Stimulated activated naive CD4-positive, alpha-beta T cell treated with Interleukin-2 at 50 U/mL for 16 hours (primary cell): ENCODE measurements at places on chromosomes 7 and 10.
A peak's percentile ranks its signal among the peaks of the same experiment; 100 is the strongest.

DNA sequence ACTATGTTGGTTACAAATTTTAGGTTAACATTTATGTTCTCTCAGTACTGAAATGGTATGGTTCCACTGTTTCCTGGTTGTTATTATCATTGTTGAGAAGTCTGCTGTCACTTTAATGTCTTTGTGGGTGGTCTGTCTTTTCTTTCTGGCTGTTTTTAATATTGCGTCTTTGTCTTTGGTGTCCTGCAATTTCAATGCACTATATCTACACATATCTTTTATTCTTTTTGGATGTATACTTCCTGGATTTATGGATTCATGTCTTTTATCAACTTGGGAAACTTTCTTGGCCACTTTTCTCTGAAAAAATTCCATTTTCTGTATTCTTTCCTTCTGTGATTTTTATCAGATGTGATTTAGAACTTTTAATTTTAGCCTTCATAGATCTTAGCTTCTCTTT, 250.2 kb downstream of the BUB3 start:
- DNase-seq: no peak

DNA sequence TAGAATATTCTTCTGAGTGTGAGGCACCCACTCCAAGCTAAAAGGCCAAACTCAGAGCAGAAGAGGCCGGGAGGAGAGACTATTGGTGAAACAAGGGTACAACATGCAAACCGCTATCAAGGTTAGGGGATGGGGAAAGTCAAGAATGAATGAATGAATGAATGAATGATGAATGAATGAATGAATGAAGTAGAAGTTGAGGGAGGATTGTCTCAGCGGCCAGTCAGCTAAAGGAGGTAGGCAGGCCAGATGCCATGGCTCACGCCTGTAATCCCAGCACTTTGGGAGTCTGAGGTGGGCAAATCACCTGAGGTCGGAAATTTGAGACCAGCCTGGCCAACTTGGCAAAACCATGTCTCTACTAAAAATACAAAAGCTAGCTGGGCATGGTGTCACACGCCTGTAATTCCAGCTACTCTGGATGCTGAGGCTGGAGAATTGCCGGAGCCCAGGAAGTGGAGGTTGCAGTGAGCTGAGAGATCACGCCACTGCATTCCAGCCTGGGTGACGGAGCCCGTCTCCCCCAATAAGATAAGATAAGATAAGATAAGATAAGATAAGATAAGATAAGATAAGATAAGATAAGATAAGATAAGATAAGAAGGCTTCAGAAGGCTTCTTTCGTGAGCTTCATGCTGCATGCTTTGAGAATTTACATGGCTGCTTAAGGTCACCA, 250.8 kb downstream of the CCDC3 start:
- DNase-seq: no peak

- DNase-seq: no peak
Measured at GRCh38 chr10:72692994-72693781, 1.2 kb downstream of the MCU start.

DNA sequence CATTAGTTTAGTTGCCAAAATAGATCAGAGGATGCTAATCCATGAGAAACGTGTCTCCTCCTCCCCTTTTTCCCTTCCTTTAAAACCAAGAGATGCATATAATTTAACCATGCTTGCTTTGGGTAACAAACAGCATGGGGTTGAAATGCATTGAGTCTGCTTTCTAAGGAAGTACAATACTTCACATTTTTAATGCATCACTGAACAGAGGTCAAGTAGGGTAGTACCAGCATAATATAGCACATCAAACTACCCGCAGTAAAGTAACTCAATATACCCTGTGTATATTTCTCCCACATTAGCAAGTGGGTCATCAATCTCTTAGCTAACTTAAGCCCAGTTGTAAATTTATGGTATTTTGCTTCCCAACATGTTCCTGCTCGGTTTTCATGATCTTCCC, 239.3 kb upstream of the SEMA3C start:
- DNase-seq: no peak

GRCh38 chr7:2175514-2175913, 57.2 kb downstream of the MAD1L1 start:
- no peak for DNase-seq

DNA sequence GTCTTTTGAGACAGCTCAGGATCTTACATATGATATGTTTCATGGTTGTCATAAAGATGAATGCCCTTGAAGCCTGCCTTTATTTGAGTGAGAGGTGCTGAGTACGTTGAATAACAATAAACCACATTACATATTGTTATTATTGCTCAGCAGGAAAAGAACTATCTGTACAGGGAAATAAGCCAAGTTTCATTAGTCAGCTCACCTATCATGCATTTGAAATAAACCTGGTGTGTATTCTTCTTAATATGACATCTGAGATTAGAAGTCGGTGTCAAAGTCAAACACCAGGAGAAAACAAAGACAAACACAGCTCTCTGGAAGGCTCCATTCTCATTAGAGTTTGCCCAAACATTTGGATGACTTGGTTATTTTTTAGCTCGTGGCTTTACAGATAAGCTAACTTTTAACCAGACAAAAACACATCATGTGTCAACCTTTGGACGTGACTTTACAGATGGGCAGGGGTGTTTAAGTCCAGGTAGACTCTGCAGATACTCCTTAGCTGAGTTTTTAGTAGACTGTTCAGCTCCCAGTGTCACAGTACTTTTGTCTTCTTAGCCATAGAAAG, 71.2 kb upstream of the AOAH start:
- DNase-seq: no peak

GRCh38 chr7:4747746-4748145, 27.7 kb upstream of the AP5Z1 start:
- DNase-seq: no peak

DNA sequence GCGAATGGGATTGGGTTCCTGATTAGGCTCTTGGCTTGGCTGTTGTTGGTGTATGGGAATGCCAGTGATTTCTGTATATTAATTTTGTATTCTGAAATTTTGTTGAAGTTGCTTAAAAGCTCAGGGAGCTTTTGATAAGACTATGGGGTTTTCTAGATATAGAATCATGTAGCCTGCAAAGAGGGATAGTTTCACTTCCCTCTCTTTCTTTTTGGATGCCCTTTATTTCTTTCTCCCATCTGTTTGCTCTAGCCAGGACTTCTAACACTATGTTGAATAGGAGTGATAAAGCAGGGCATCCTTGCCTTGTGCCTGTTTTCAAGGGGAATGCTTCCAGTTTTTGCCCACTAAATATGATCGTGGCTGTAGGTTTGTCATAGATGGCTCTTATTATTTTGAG, 40.4 kb upstream of the MPP7 start:
- DNase-seq: no peak

DNA sequence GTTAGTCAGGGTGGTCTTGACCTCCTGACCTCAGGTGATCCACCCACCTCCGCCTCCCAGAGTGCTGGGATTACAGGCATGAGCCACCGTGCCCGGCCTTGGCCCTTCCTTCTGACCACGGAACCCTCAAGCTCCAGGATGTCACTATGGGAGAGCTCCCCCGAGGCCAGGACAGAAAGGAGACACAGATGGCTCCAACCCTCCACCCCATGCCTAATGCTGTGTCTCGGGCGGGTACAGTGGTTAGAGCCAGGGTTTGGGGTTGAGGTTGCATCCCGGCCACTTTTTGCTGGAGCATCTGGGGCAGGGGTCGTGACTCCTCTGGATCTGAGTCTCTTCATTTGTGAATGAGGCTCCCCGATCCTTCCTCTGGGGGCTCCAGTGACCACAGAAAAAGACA, 8.1 kb downstream of the MYL10 start:
- no peak for DNase-seq

DNA sequence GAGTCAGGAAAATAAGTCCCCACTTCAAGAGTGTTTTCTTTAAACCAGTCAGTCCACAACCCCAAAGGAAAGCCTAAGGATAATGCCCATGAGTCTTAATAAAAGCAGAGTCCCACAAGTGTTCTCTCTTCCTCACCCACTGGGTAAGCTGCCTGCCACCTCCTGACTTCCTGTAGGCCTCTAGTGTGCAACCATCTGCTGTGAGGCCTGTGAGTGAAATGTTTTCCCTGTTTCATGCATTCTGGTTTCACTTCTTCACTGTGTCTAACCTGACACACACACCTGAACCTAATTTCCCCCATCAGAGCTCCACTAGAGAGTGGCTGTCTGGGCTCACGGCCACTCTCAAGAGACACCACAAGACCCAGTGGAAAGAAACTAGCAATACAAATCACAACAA, 38.9 kb upstream of the GDF10 start:
- DNase-seq: peak; percentile 5

DNA sequence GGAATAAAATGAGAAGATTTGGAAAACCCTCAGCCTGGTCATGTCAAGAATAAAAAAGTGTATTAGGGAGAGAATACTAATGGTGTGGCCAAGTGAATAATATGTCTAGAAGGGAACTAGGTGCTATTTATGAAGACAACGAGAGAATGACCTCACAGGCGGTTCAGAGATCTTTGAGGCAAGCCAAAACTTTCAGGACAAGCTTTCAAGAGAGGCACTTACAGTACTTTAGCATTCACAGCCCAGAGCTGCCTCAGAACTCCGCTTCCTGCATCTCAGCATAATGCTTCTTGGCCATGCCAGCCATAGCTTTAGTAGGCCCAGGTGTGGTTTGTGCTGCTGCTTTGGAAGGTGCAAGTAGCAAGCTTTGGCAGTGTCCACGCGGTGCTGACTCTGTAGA, 37.2 kb upstream of the CCDC7 start:
- DNase-seq: no peak

DNA sequence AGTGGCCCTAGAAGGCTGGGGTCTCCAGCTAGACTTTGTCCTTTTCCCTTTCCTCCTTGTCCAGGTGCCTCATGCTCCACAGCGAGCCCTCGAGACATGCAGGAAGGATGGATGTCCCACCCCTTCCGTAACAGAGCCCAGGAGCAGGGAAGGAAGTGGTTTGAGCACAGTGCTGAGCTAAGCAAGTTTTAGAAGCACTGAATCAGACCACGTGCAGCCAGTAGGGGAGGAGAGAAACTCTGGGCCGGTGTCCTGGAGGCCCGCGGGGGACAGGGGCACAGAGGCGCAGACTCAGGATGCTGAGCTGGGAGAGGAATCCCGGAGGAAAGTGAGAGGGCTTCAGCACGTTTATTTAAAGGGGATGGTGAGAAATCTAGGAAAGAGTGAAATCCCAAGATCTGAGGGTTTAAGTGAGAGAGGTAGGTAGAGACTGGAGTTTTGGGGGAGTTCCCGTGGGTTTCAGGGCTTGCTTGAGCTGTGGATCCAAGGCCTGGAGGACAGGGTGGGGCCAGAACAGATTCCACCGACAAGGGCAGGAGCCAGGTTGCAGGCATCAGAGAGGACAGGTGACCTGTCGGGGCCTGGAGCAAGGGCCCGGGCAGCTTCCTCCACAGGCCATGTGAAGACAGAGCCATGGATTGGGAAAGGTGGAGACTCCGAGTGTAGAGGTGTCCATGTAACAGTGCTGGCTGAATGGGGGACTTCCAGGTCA, 4.4 kb upstream of the IRF5 start:
- peak; percentile 46 for DNase-seq

DNA sequence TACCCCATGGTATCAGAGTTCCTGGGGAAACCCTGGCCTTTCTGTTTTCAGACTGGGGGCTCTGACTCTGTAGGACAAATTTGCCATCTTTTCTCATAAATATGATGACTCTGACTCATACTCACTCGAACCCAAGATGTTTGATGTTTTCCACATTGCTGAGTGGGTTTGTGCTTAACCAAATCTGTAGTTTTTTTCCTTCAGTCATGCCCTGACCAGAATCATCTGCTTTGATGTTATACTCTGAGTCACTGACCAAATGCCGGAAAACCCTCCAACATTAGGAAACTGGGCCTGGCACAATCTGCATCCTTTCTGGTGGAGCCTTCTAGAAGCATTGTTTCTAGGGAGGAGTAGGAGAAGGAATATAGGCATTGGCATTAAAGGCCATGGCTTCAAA, 118.7 kb downstream of the C10orf105 start:
- DNase-seq: no peak

DNA sequence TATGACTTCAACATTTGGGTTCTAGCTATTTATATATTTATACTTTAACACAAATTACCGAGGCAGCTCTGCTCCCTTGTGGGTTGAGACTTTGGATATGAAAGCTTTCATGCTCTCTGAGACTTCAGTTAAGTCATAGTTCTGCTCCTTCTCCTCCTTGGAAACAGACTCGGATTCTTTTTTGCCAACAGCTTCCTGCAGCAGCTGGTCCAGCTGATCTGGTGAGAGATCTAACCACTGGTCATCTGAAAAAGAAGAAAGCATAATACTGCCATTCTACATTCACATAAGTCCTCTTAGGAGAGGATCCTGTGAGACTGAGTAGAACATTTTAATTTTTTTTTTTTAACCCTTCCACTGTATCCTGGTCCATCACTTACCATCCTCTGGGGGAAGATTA, 28.6 kb downstream of the ECD start:
- no peak for DNase-seq

- DNase-seq: no peak
Measured at GRCh38 chr10:53023411-53023810, 250.8 kb upstream of the MBL2 start.

DNA sequence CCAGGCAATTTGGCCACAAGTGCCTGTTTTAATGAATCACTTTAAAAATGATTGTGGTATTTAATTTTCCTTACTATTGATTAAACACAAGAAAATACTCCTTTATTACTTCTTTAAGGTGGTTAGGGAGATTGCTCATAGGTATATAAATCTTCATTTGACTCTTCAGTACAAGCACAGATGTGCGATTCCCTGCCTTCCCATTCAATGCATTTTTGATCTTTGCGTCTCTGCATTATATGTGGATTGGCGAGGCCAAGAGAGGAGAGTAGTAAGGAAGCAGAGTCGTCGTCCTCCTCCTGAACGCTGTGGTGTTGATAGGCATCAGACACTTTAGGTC, 683.7 kb downstream of the LRMDA start:
- no peak for DNase-seq

DNA sequence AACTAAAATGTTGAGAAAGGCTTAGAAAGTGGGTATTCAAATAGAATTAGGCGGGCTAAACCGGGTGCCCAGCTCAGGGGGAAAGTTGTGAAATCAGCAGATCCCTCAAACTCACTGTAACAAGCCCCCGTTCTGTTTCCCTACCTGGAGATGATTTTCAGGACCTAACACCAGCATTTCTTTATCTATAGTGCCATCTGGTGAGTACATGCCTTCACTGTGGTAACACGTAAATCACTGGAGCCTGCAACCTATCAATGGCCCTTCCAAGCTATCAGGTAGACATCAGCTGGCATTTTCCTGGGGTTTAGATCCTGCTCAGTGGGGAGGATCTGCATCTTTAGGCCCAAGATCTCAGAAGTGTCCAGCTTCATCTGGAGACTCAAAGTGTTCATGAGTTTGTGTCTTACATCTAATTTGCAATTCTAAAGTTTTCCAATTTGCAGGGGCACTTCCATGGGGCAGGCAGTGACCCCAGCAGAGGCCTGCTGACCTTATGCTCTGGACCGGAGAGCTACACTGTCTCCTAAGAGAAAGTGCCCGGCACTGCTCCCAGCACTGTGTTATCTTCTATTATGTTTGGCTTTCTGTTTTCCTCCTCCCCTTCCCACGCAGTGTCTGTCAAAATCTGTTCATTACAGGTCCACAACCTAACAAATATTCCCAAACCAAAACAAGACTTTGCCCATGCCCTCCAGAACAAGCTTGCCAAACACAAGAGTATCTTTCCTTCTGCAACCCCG, 132.5 kb downstream of the LSM5 start:
- no peak for DNase-seq

GRCh38 chr7:23454881-23455526, 15.3 kb downstream of the IGF2BP3 start:
- no peak for DNase-seq

- no peak for DNase-seq
Measured at GRCh38 chr7:40836218-40836617, 701.4 kb downstream of the SUGCT start.
